ENCODE measurements at places on chromosomes 7 and 10.

- no peak for DNase-seq
These were observed 47.3 kb upstream of the NPTX2 start for GRCh38 chr7:98569691-98570337.

- no peak for DNase-seq
These were observed 28.8 kb downstream of the ABRAXAS2 start for GRCh38 chr10:124830445-124830844.

GRCh38 chr7:22445140-22445743 is 54.7 kb downstream of the STEAP1B start:
- no peak for DNase-seq

DNA sequence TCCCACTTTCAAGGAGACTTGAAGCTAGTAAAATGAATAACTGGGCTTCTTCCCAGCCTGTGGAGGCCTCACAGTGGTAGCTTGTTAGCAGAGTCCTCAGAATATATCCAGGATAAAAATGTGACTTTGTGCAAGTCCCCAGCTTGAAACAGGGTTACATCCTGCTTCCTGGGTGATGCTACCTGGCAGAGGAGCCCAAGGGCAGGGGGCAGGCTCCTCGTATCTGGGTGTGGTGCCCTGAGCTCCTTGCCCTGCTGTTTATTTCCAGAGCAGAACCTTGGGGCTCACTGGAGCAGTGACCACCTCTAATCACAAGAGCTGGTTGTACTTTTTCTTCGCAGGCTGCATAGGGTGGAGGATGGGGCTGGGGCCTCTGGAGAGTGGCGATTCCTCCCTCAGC is 94.8 kb downstream of the GRK5 start:
- DNase-seq = no peak

- DNase-seq = no peak
These were observed 153.1 kb upstream of the MEOX2 start for GRCh38 chr7:15839416-15840100.

DNA sequence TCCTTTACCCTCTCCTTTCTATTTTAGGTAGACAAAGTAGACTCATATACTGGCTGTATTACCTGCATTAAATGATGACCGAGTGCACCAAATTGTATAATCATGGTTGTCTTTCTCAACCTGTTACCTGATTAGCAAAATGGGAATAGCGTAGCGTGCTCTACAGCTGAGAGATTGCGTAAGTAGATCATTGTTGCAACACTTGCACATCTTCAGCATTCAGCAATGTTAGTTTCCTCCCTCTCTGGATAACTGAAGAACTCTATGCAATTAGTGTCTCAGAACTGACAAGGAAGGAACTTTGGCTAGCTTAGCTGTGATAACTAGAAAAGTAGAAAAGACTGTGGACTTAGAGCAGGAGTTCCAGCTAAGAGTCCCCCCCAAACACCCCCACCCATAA is 787.4 kb downstream of the PHTF2 start:
- no peak for DNase-seq
